Activated CD4-positive, alpha-beta T cell treated with anti-CD3 and anti-CD28 coated beads for 36 hours (primary cell): ENCODE measurements at places on chromosomes 16 and 17. TPM values are rescaled to one million over a fixed set of nuclear protein-coding genes. Genes with fewer than 3 reads are reported as not detected.

- no peaks in the 10 kb centered on the region for H3K27me3 ChIP-seq
- no peak overlapping the region for H3K27ac ChIP-seq
- no peaks in the 10 kb centered on the region for H3K4me1 ChIP-seq
Measured at GRCh38 chr17:43616852-43617251, 44.9 kb downstream of the MEOX1 start.

DNA sequence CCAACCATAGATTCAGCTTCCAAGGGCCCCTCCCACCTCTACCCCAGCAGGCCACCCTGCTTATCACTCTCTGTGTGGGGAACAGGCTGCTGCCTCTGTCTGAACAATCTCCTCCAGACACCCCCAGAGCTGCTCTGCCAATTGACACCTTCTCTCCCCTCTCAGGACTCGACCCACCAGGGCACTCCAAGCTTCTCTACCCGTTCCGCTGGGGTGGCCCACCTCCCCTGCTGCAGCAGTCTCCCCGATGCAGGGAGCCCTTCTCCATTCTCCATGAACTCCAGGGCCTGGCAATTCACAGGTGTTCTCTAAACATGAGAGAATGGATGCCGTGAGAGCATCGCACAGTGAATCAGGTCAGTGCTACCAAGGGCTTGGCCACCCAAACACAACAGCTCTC, 28.3 kb upstream of the FAAP100 start:
- H3K27me3 ChIP-seq = no peaks in the 10 kb centered on the region
- H3K4me3 ChIP-seq = no peak overlapping the region
- H3K36me3 ChIP-seq = peaks cover 51% of the 10 kb centered on the region
- H3K27ac ChIP-seq = no peak overlapping the region

GRCh38 chr17:66964930-66965800, 658 bp downstream of the CACNG4 start:
- H3K27ac ChIP-seq = no peak overlapping the region
- H3K36me3 ChIP-seq = no peaks in the 10 kb centered on the region
- H3K27me3 ChIP-seq = peaks cover 60% of the 10 kb centered on the region
- peaks cover 5% of the 10 kb centered on the region for H3K4me1 ChIP-seq
- peak overlapping the region; percentile 54 for H3K4me3 ChIP-seq
- DNase-seq = peak; percentile 53

GRCh38 chr17:38605841-38606645, at the start of gene SRCIN1:
Gene SRCIN1, minus strand, starts transcription at chr17:38605952. Its CDS starts 247 bp downstream, at chr17:38605705.
- no peak within 1 kb of the TSS for H3K27ac ChIP-seq
- H3K4me1 ChIP-seq = peaks cover 16% of the 10 kb centered on the region
- peak within 1 kb of the TSS; percentile 66 for H3K4me3 ChIP-seq
- peaks cover 57% of the 10 kb centered on the region for H3K27me3 ChIP-seq

GRCh38 chr17:72053449-72053848, 67.4 kb upstream of the SOX9 start:
- no peak for DNase-seq
- H3K4me1 ChIP-seq = no peaks in the 10 kb centered on the region
- H3K4me3 ChIP-seq = no peak overlapping the region
- no peak overlapping the region for H3K27ac ChIP-seq
- H3K27me3 ChIP-seq = no peaks in the 10 kb centered on the region
- no peaks in the 10 kb centered on the region for H3K36me3 ChIP-seq

DNA sequence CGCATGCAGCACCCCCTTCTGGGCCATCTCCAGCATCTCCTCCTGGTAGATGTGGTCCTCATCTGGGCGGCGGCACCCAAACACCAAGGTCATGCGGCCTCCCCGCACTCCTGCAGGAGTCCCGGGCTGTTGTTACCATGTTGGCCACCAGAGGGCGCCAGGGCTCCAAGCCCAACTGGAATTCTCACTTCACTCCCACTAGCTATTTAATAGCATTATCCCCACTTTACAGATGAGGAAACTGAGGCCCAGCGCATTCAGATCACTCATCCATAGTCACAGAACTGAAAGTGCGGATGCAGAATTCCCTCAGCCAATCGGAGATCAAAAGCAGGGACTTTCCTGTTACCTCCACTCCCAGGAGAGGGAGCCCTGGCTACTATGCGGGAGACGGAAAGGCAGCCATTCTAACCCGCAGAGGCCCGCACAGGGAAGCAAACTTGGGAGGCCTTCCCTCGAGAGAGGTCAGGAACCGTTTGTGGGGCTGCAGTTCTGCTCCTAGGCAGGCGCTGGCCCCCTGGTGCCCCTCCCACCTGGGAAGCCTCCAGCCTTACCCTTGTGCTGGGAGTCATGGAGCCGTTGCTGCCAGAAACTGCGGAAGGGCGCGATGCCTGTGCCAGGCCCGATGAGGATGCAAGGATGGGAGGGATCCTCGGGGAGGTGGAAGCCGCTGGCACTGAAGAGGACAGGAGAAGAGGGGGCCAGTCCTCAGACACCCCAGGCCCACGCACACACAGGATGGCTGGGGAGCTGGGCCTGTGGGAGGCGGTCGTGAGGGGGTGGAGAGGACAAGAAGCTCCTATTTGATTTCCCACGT, 40.1 kb downstream of the NOS2 start:
- H3K27me3 ChIP-seq = peaks cover 3% of the 10 kb centered on the region
- no peaks in the 10 kb centered on the region for H3K4me1 ChIP-seq
- peak; percentile 86 for DNase-seq
- H3K36me3 ChIP-seq = no peaks in the 10 kb centered on the region
- H3K4me3 ChIP-seq = no peak overlapping the region
- H3K27ac ChIP-seq = no peak overlapping the region

GRCh38 chr16:11333702-11334101, 11.6 kb upstream of the RMI2 start:
- no peak overlapping the region for H3K27ac ChIP-seq
- H3K27me3 ChIP-seq = no peaks in the 10 kb centered on the region
- H3K36me3 ChIP-seq = no peaks in the 10 kb centered on the region
- DNase-seq = no peak

- no peak overlapping the region for H3K4me3 ChIP-seq
- no peaks in the 10 kb centered on the region for H3K4me1 ChIP-seq
- H3K27me3 ChIP-seq = no peaks in the 10 kb centered on the region
- H3K36me3 ChIP-seq = peaks cover 4% of the 10 kb centered on the region
Measured at GRCh38 chr16:54055864-54056263, 230.7 kb downstream of the IRX3 start.

- no peaks in the 10 kb centered on the region for H3K27me3 ChIP-seq
- H3K27ac ChIP-seq = peak overlapping the region; percentile 93
- H3K4me1 ChIP-seq = peaks cover 47% of the 10 kb centered on the region
- peak; percentile 63 for DNase-seq
- H3K4me3 ChIP-seq = peak overlapping the region; percentile 49
- no peaks in the 10 kb centered on the region for H3K36me3 ChIP-seq
Measured at GRCh38 chr17:4480929-4481898, 17.5 kb upstream of the SPNS2 start.

DNA sequence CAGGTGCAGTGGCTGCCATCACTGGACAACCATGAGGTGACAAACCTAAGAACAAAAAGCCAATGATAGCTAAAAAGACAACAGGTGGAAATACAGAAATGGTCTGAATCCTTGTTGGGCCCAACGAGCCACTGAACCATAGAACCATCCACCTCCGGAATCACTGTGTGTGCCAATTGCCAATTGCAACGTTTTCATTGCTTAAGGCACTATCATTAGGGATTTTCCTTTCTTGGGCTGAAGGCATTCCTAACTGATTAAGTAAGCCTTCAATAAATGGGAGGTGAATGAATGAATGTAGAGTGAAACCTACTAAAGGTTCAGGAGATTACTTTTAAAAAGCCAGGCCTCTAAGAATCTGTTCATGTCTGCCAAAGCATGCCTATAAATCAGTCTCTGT, 3.6 kb downstream of the USP31 start:
- no peak overlapping the region for H3K27ac ChIP-seq
- no peak overlapping the region for H3K4me3 ChIP-seq
- H3K4me1 ChIP-seq = peaks cover 28% of the 10 kb centered on the region
- no peaks in the 10 kb centered on the region for H3K27me3 ChIP-seq

- DNase-seq = no peak
- no peak overlapping the region for H3K4me3 ChIP-seq
- no peak overlapping the region for H3K27ac ChIP-seq
- H3K27me3 ChIP-seq = no peaks in the 10 kb centered on the region
- no peaks in the 10 kb centered on the region for H3K36me3 ChIP-seq
Measured at GRCh38 chr16:89678258-89678657, 8.2 kb upstream of the CDK10 start.

- H3K27me3 ChIP-seq = peaks cover 5% of the 10 kb centered on the region
- H3K27ac ChIP-seq = no peak overlapping the region
- no peaks in the 10 kb centered on the region for H3K4me1 ChIP-seq
- no peaks in the 10 kb centered on the region for H3K36me3 ChIP-seq
- H3K4me3 ChIP-seq = no peak overlapping the region
Measured at GRCh38 chr17:6160232-6160555, 90.0 kb downstream of the WSCD1 start.

DNA sequence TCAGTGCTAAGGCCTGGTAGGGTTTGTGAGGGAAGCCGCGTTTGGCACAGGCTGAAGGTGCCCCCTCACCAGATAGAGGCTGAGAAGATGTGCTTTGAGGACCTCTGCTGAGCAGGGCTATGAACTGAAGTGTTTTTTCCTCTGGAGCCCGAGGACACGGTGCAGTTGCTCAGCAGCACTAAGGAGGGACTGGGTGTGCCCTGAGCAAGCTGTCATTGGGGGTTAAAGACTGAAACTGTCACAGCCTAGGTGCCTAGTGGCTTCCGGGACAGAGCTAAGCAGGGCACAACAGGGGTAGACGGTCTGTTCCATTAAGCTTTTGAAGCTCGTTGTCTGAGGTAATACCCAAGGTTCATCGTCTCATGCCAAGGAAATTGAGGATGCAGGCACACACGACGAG, 24.8 kb upstream of the ASGR2 start:
- no peak overlapping the region for H3K27ac ChIP-seq
- no peaks in the 10 kb centered on the region for H3K27me3 ChIP-seq
- no peak for DNase-seq
- H3K36me3 ChIP-seq = no peaks in the 10 kb centered on the region

- H3K4me3 ChIP-seq = no peak overlapping the region
- no peak overlapping the region for H3K27ac ChIP-seq
- H3K27me3 ChIP-seq = no peaks in the 10 kb centered on the region
- no peak for DNase-seq
- no peaks in the 10 kb centered on the region for H3K4me1 ChIP-seq
- H3K36me3 ChIP-seq = no peaks in the 10 kb centered on the region
Measured at GRCh38 chr17:73359987-73360410, 48.2 kb upstream of the CDC42EP4 start.

DNA sequence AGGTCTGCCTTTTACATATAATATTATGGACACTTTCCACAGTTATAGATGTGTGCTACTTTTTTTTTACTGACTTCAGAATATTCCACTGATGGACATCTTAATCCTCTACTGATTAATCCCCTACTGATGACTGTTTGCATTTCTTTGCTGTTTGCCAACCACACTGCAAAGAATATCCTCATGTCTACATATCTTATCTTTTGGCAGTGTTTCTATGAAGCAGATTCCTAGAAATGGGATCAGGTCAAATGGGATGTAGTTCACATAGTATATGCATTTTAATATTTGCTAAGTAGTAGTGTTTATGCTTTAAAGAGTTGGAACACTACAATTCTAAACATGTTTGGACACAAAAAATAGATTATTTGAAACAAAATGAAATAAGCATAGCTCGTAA, 3.2 kb downstream of the CCL3 start:
- H3K27me3 ChIP-seq = peaks cover 13% of the 10 kb centered on the region
- H3K4me3 ChIP-seq = no peak overlapping the region
- no peak overlapping the region for H3K27ac ChIP-seq
- no peaks in the 10 kb centered on the region for H3K36me3 ChIP-seq
- H3K4me1 ChIP-seq = peaks cover 46% of the 10 kb centered on the region
- no peak for DNase-seq

GRCh38 chr16:56354016-56354415, 71.3 kb downstream of the AMFR start:
- H3K4me1 ChIP-seq = peaks cover 22% of the 10 kb centered on the region
- DNase-seq = no peak
- H3K27me3 ChIP-seq = no peaks in the 10 kb centered on the region
- no peaks in the 10 kb centered on the region for H3K36me3 ChIP-seq

DNA sequence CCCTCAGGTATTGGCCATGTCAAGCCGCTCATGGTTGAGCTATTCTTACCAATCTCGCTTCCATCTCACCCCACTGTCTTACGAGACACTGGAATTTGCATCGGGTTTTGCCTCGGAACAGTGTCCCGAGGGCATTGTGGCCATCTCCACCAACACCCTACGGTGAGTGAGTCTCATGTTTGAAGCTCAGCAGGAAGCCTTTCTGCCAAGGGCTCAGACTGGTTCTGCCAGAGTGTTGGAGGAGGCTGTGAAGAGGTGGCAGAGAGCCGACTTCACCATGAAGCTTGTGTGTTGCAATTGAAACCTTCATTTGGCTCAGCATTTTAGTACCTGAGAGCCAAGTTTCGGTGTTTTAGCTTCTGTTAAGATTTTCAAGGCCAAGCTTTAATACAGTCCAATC, 38.0 kb downstream of the SF3B3 start:
- no peak for DNase-seq
- no peaks in the 10 kb centered on the region for H3K4me1 ChIP-seq
- H3K4me3 ChIP-seq = no peak overlapping the region
- no peak overlapping the region for H3K27ac ChIP-seq

- H3K4me3 ChIP-seq = no peak overlapping the region
- peaks cover 28% of the 10 kb centered on the region for H3K4me1 ChIP-seq
- H3K36me3 ChIP-seq = no peaks in the 10 kb centered on the region
- no peaks in the 10 kb centered on the region for H3K27me3 ChIP-seq
- DNase-seq = no peak
- H3K27ac ChIP-seq = no peak overlapping the region
Measured at GRCh38 chr16:84356591-84357116, 11.7 kb upstream of the ATP2C2 start.

DNA sequence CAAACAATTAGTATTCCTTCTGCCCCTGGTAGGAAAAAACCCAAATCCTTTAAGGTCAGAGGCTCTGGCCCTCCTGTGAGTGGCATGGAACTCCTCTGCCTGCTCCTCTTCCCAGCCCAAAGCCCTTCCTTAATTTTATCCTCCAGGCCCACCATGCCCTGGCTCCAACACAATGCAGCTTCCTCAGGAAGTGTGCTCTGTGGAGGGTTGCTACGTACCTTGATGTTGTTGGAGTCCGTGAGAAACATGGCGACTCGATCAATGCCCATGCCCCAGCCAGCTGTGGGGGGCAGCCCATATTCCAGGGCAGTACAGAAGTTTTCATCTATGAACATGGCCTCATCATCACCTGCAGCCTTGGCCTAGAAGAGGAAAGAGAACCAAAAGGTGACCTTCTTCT, 5.3 kb upstream of the ADAT1 start:
- DNase-seq = no peak
- H3K36me3 ChIP-seq = peaks cover 75% of the 10 kb centered on the region
- H3K4me1 ChIP-seq = peaks cover 36% of the 10 kb centered on the region
- H3K27me3 ChIP-seq = no peaks in the 10 kb centered on the region

GRCh38 chr17:40089077-40089895, 11.1 kb downstream of the NR1D1 start:
- H3K4me3 ChIP-seq = no peak overlapping the region
- no peaks in the 10 kb centered on the region for H3K27me3 ChIP-seq
- peaks cover 18% of the 10 kb centered on the region for H3K4me1 ChIP-seq
- peaks cover 16% of the 10 kb centered on the region for H3K36me3 ChIP-seq
- H3K27ac ChIP-seq = no peak overlapping the region

- DNase-seq = no peak
- H3K4me3 ChIP-seq = no peak overlapping the region
- no peak overlapping the region for H3K27ac ChIP-seq
Measured at GRCh38 chr17:47401100-47401499, 77.3 kb downstream of the EFCAB13 start.

- no peaks in the 10 kb centered on the region for H3K36me3 ChIP-seq
- no peak overlapping the region for H3K4me3 ChIP-seq
- H3K4me1 ChIP-seq = peaks cover 4% of the 10 kb centered on the region
Measured at GRCh38 chr17:3034578-3034920, 28.9 kb downstream of the OR1D5 start.

PRR35 gene
- total RNA-seq = not detected

TPSG1 gene
- not detected for total RNA-seq

CCL5 gene
- 33.1 TPM for total RNA-seq

TERB1 gene
- total RNA-seq = not detected

DLX3 gene
- total RNA-seq = 0.09 TPM

ABCC12 gene
- total RNA-seq = not detected

PPP1R27 gene
- not detected for total RNA-seq

TMEM256 gene
- 55.8 TPM for total RNA-seq

SLFN12 gene
- total RNA-seq = 5.4 TPM
